Sigmoid colon (tissue), 7 donors: ENCODE measurements at places on chromosomes 6 and 20.

- DNase-seq, result no peak
These were observed 127.8 kb downstream of the SIM1 start for GRCh38 chr6:100336876-100337275.

DNA sequence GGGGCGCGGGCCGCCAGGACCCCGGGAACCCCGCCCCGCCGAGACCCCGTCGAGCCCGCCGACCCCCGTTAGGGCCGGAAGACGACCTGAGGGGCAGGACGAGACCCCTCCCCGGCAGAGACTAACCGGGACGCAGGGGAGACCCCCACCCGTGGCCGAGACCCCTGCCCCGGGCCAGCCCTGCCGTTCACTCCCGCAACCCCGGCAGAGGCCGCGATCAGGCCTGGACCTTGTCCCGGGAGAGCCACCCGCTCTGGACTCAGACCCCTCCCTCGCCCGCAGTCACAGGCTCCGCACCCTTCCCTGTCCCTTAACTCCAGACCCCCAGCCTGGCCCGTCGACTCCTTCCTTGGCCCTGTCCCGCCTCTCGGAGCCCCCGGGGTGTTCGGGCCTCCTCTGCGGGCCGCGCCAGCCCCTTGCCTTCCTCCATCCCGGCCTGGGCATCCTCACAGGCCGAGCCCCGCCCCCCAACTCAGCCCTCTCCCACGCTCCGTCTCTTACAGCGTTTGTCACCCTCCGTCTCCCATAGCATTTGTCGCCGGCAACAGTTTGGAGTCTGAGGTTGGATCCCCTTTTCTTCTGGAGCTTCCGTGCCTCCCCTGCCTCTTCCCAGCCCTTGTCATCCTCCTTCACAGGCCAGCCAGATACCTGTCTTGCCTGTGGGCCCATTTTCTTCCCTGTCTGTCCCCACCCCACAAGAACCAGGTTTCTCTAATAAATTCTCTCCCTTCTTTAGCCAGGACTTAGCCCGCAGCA is 569 bp downstream of the TCEA2 start:
- DNase-seq, result no peak

GRCh38 chr6:137731960-137732616 is 135.0 kb upstream of the TNFAIP3 start:
- DNase-seq, result no peak

- no peak for DNase-seq
These were observed 433.2 kb upstream of the MARCKS start for GRCh38 chr6:113423956-113424355.

DNA sequence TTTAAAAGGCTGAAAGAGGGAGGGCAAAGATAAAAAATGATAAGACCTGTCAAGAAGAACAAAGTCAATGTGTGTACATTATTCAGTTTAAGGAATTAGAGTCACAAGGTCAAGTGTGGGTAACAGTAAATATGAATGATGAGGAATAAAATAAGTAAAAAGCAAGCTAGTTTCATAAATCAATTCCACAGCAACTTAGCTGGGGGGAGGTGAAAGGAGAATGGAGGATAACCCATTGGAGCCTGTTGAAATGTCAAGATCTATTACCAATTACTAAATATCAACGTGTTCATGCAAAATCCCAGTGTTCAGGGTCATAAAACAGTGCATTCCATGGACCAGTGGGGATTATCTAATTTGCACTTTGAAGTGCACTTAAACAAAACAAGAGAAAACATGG is 242.9 kb downstream of the TBX18 start:
- DNase-seq, result no peak

GRCh38 chr20:48169650-48170225 is 384.5 kb upstream of the SULF2 start:
- no peak for DNase-seq

DNA sequence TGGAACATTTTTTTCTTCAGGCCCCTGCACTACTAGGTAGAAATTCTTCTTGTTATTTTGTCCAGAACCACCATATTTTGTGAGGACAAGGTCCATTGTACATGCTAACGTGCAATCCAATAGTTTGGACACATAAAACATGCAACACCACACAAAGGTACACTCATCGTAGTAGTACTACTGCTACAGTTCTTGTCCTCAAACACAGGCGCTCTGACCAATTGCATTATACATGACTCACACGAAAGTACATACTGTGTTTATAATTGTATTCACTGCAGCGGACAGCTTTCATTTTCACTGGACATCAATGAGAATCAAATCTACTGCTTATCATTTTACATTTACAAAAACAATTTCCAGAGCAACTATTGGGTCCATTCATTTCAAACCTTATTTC is 15.3 kb upstream of the SMLR1 start:
- DNase-seq, result no peak

DNA sequence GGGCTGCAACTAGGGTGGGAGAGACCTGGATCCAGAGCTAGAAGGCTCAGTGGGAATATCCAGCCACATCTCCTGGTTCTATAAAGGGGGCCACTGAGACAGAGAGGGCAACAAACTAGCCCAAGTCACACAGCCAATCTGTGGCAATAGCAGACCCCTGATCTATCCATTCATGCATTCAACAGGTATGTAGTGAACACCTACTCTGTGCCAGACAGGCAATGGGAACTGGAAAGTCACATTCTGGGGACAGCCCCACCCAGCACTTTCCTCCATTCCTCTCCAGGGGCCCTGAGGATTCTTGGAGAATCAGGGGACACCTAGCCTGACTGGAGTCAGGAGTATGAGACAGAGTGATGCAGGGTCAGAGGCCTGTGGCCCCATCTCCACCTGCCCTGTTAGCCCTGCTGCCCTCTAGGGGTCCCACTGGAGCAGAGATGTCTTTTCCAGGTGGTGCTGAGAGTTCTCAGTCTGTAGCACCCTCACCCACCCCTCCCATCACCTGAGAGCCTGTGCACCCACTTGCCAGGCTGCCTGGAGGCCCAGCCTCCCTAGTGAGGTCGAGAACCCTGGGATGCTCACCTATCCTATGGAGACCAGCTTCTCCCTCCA is 13.6 kb downstream of the BPIFA2 start:
- DNase-seq, result no peak

- no peak for DNase-seq
These were observed 64.4 kb downstream of the SNAP25 start for GRCh38 chr20:10282979-10283456.

- DNase-seq, result no peak
These were observed 34.6 kb downstream of the PRDM13 start for GRCh38 chr6:99641270-99641669.

DNA sequence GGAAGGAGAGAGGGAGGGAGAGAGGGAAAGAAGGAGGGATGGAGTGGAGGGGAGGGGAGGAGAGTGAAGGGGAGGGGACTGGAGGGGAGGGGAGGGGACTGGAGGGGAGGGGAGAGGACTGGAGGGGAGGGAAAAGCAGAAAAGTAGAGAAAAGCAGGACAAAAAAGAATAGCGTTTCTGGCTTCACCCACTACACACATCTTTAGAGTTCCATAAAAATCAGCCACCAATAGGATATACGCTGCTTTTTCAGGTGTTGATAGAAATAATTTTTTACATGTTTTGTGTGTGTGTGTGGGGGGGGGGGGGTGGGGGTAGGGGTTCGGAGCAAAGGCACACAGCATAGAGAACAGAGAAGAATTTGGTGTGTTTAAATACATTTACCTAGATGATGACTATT is 1259.1 kb downstream of the EPHA7 start:
- no peak for DNase-seq
